ENCODE measurements at places on chromosomes 1 and 21.

GRCh38 chr21:36517366-36518075, 37.6 kb upstream of the CLDN14 start:
- DNase-seq = no peak

GRCh38 chr21:27633631-27634030, 666.7 kb upstream of the ADAMTS5 start:
- DNase-seq = no peak

DNA sequence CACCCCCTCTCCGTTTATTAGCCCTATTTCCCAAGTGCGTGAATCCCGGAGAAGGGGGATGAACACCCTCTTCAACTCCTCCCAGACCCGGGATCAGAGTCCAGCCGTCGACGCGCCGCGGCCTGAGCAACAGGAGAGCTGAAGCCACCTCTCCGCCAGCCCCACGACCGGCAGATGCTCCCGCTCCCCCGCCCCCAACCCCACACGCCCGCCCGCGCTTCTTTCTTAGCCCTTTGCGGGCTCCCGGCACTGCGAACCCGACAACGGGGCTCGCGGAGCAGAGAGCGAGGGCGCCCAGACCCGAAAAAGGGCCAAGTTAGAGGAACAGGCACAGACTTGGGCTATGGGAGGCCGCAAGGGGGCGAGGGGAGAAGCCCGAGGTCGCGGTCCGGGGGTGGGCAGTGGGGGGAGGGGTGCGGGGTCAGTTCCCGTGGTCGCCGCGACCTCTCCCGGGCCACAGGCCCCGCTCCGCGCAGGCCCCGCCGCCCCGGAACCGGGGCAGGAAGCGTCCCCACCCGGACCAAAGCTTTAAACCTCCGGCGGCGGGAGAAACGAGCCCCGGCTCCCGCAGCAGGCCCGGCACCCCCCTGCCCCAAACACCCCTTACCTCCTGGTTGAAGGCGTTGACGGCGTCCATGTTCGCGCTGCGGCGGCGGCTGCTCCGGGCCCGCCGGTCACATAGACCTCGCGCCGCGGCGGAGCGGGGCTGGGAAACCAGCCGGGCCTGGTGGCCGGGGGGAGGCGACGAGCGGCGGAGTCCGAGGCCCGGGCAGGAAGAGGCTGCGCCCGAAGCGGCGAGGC, 662 bp downstream of the SCAF4 start:
- peak; percentile 64 for DNase-seq

GRCh38 chr1:235331401-235331800, 3.0 kb downstream of the GGPS1 start:
- no peak for DNase-seq

DNA sequence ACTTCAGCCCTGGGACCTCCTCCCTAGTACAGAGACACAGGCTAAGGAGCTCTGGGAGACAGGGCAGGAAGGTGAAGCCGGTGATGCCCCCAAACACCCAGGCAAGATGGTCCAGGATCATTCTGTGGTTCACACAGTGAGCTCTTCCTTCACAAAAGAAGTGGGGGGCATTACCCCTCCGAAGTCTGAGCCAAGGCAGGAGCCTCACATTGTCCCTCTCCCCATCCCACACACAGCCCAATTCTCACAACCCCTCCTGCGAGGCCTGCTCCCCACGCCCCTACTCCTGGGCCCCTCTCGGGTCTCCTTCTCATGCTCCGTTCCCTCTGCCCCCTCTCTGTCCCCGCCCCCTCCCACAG, 10.7 kb downstream of the MEF2D start:
- no peak for DNase-seq

DNA sequence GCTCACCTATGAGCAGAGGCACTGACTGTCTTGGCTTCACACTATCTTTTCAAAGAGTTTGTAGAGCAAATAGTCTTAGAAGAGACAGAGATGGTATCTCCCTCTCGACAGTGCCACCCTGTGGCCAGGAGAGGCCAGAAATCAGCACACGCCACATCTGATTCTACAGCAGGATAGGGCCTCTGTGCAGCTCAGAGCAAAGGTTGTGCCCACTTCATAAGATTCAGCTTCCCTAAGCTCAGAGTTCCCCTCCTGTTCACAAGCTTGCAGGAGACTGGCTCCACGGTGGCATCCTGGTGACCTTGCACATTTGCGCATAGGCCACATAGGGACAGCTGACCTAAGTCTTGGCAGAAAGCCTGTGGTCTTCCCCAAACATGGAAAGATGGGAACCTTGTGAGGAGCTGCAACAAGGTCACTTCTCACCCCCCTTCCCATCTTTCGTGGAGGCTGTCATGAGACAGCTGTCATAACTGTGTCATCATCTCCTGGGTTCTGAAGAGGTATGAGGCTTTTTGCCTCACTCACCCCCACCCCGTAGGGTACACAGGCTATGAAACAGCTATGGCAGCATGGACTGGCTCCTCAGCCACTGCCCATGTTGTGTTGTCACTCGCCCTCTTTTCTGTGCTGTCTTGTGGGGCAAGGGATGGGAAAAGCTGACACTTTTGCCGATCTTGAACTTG, 3.0 kb downstream of the ITLN2 start:
- peak; percentile 75 for DNase-seq

GRCh38 chr1:234244482-234244881, 128.8 kb upstream of the COA6 start:
- no peak for DNase-seq

- no peak for DNase-seq
Observed at GRCh38 chr1:226407199-226407496, 745 bp downstream of the PARP1 start.

DNA sequence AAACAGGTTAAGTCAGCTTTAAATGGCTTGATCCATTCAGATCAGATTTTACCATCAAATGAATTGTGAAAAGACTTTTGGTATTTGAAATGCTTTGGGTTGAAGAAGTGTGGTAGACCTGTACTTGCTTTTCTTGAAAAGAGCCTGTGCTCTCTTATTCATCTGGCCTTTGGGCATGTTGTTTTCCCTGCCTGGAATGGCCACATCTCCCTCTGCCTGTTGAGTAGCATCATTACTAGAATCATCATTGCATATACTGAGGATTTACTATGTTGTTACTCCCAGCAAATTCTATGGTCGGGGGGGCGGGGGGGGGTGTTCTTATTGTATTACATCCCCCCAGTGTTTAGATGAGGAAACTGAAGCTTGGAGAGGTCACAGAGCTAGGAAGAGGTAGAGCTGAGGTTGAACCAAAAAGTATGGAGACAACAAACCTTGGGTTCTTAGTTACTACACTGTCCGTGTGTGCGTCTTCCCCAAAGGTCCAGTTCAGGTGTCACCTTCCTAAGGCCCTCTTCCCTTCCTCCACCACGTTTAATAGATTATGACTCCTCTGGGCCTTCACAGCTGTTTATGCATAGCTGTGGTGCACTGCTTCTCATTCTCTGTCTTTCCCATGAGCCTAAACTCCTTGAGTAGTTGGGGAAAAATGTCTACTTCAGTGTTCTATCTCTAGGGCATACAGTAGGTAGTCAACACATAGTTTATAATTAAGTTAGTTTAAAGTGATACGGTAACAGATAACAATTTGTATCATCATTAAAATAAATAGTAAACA, 246.4 kb upstream of the HOOK1 start:
- no peak for DNase-seq

DNA sequence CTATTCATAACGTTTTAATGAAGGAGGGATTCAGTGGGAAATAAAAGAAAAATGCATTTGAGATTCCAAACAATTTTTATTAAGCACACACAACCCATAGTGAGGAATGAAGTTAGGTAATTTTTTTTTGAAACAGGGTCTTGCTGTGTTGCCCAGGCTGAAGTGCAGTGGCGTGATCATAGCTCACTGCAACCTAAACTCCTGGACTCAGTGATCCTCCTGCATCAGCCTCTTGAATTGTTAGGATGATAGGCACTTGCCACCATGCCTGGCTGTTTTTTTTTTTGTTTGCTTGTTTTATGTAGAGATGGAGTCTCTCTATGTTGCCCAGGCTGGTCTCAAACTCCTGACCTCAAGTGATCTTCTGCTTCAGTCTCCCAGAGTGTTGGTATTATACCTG, 28.9 kb downstream of the LYPLAL1 start:
- DNase-seq = no peak

- peak; percentile 56 for DNase-seq
Observed at GRCh38 chr1:22709891-22710700, 543 bp upstream of the EPHB2 start.

GRCh38 chr1:175576865-175577264, 166.5 kb downstream of the TNR start:
- DNase-seq = no peak

- no peak for DNase-seq
Observed at GRCh38 chr21:42237577-42237976, 18.6 kb downstream of the ABCG1 start.

DNA sequence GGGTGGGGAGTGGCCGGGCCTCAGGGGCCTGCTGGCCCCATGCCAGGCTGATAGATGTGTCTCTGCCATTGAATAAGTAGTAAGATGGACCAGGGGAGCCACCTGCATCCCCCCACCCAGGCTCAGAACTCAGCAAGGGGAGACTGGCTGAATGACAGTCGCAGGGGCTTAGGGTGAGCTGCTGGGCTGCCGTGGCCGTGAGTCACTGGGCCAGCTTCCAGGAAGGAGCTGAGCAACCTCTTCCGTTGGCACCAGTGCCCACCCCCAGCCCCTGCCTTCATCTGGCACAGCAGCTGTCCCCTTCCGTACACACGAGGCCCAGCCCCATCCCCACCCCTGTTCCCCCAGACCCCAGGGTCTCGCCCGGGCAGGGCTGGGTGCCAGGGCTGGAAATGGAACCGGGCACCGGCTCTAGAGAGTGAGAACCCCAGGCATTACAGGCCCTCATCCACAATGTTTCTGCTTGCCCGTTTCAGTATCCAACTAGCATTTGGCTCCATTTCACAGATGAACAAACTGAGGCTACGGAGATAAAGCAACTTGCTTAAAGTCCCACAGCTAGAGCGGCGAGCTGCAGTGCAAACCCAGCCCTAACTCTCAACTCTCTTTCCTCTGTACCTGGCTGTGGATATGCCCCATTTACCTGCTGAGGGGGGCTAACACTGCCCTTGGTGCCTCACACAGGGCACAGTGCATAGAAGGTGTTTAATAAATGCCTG, 10.2 kb downstream of the WNT4 start:
- DNase-seq = no peak

GRCh38 chr1:204950353-204951001, 79.8 kb downstream of the NFASC start:
- no peak for DNase-seq

GRCh38 chr1:180732866-180733265, 101.0 kb downstream of the XPR1 start:
- DNase-seq = no peak

DNA sequence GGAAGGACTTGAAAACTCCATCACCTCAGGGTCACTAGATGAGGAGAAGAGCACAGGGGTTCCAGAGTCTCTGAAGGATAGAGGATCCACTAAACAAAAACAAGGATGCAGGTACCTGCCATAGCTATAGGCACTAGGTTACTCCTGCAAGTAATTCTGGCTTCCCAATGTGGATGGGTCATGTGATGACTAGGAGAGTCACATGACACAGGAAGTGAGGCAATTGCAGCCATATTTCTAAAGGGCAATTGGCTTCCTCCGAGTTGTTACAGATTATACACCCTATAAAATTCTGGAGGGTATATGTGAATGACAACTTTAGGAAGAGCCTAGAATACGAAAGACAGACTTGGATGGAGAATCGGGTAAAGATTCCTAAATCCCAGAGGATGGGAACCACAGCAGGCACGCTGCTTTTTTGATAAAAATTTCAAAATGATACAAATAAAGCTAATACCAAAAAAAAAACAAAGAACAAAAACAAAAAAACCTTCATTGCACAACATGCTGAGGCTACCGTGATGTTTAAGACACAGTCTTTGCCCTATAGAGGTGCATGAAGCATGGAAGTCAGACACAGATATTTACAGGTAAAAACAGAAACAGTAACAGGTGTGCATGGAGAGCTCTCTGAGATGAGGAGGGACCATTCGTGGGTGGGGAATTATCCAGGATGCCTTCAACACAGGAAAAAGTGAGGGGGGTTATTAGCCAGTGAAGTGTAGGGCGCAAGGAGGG, 10.5 kb downstream of the MTX1 start:
- DNase-seq = no peak

GRCh38 chr21:18117176-18117575, 127.5 kb upstream of the CHODL start:
- DNase-seq = no peak

DNA sequence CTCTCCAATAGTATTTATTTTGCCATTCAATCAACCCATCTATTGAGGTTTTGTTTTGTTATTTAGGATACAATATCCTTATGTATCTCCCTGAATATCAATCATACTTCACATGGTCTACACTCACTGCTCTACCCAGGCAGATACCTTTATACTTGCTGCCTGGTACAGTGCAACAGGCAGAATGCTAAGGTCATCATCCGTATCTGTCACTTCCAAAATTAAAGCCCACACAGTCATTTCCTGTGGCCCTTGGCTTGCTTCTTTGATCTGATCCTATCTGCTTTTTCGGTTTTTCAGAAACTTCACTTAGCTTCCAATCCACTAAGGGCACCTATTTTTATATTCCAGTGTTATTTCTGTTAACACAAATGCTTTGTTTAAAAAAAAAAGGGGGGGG, 22.3 kb upstream of the ZZZ3 start:
- no peak for DNase-seq

DNA sequence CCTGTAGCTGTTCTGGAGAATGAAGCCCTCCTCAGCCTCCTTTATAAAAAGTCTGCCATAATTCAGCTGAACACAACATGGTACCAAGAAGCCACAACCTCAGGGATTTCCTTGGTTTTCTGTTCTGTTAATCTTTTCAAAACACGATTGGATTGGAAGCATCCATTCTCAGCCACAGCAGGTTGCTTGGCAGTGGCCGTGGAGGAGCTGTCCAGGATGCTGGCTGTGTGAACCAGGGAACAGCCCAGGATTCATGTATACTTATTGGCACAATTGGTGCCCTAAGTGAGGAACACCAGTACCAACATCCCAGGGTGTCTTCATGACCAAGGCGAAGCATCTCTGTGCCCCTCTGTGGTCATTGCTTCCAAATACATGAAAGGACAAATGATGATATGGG, 393.5 kb downstream of the CAMTA1 start:
- no peak for DNase-seq

GRCh38 chr1:23810818-23811540, 10.4 kb upstream of the GALE start:
- DNase-seq = peak; percentile 59

DNA sequence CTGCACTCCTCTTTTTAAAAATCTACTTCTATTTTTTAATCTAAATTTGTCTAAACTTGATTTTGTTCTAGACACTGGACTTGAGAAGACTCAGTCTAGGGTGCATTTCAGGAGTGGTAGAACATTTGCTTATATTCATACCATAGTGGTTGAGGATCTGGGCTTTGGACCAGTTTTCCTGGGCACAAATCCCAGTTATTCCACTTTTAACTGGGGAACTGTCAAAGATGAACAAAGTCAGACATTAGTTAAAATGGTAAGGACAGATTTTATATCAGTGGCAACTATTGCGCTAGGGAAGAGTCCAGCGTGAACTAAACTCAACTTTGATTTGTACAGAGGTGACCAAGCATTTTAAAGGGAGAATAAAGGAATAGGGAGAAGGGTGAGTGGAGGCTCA, 102.4 kb downstream of the FMN2 start:
- no peak for DNase-seq

DNA sequence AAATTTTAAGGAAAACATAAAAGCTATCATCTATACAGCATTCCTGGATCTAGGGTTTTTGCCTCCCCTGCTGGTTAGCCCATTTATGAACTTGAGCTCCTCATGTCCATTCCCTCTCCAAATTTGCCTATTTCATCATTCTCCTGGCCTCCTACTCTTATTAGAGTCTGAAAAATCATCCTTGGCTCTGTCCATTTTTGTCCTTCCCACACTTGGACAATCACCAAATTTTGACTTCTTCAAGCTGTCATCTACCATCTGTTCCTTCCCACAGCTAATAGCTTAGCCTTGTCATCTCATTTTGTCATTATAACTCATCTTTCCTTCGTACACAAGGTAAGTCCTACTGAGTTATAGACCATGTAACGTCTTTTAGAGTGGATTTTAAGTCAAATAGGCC, 2.2 kb upstream of the HENMT1 start:
- DNase-seq = no peak

Measured in activated naive CD4-positive, alpha-beta T cell treated with anti-CD3 and anti-CD28 coated beads, Interleukin-2, amount 50 U/mL, for 16 hours (primary cell).